Astrocyte (in vitro differentiated cells and primary cell): ENCODE measurements at places on chromosomes 7 and 10. TPM values are rescaled to one million over a fixed set of nuclear protein-coding genes. Genes with fewer than 3 reads are reported as not detected.
A peak's percentile ranks its signal among the peaks of the same experiment; 100 is the strongest.

VSTM2A gene
- total RNA-seq: 0.20 TPM in 1 of 2 replicates, not detected in the other

GPRIN2 gene
- total RNA-seq: 2.2 and 3.0 TPM in 2 replicates

DNA sequence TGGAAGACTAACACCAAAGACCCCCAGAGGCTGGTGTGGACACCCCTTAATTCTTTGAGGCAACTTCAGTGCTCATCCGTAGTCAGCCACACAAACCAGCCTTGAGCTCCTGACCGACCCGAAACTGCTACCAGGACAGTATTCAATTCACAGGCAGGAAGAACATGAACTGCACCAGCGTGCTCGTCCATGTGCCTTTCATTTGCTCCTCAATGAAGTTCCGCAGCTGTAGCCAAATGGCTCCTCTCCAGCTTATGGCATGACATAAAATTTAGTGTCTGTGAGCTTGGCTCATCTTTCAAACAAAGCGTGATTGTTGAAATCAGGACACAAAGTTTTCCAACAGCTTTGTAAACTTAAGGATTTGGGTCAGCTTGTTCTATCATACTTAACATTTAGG, 144.1 kb upstream of the FAM171A1 start:
- H3K27ac ChIP-seq: no peak overlapping the region
- H3K36me3 ChIP-seq: no peaks in the 10 kb centered on the region
- no peak for DNase-seq
- H3K4me1 ChIP-seq: no peaks in the 10 kb centered on the region

LIPM gene
- not detected in 2 replicates for total RNA-seq

DNA sequence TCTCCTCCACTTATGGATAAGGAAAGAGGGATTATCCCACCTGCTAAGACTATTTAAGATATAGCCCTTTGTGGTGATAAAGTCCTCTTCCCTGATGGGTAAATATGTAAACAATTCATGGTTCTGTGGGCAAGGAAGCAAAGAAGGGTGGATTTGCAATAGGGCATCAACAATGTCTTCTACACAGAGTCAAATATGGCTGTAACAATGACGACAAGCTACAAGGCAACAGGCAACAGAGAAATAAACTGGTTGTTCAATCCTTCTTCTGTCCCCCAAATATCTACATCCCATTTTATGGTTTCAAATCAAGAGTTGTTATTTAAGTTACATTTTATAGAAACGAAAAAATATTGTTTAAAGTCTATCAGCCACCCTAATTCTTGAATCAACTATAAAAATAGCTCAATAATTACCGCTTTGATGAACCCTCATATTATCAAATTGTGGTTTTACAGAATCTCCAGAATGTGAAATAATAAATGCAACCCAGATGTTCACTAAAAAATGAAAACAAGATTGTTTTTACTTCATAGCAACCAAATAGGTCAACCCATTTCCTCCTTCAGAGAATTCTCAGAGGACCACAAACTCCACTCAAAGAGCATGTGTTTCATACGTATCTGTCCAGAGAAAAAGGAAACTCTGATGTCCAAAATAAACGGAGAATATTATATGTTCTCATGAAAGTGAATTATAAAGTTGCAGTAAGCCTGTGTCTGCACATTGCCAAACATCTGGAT, 13.8 kb downstream of the CYTH3 start:
- no peaks in the 10 kb centered on the region for H3K27me3 ChIP-seq
- peak; percentile 85 for DNase-seq
- H3K4me1 ChIP-seq: peaks cover 41% of the 10 kb centered on the region
- H3K36me3 ChIP-seq: no peaks in the 10 kb centered on the region
- no peak overlapping the region for H3K4me3 ChIP-seq

H2BK1 gene
- not detected in 2 replicates for total RNA-seq

GRCh38 chr10:112294169-112294568, 11.0 kb downstream of the TECTB start:
- no peak for DNase-seq
- H3K4me1 ChIP-seq: no peaks in the 10 kb centered on the region
- no peak overlapping the region for H3K4me3 ChIP-seq

C1QL3 gene
- 0.62 and 1.00 TPM in 2 replicates for total RNA-seq

CTAGE4 gene
- 0.99 and 1.4 TPM in 2 replicates for total RNA-seq

DNA sequence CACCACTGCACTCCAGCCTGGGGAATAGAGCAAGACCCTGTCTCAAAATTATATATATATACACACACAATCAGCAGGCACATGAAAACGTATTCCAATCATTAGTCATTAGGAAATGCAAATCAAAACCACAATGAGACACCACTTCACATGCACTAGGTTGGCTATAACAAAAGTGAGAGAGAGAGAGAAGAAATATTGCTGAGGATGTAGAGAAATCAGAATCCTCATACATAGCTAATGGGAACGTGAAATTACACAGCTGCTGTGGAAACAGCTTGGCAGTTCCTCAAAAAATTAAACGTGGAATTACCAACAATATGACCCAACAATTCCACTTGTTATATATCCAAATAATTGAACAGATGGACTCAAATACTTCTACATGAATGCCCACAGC, 43.3 kb upstream of the CNNM1 start:
- H3K27me3 ChIP-seq: no peaks in the 10 kb centered on the region
- no peaks in the 10 kb centered on the region for H3K36me3 ChIP-seq
- H3K4me3 ChIP-seq: no peak overlapping the region
- H3K4me1 ChIP-seq: no peaks in the 10 kb centered on the region
- H3K27ac ChIP-seq: no peak overlapping the region

UTF1 gene
- total RNA-seq: 0.18 TPM in 1 of 2 replicates, not detected in the other

DNA sequence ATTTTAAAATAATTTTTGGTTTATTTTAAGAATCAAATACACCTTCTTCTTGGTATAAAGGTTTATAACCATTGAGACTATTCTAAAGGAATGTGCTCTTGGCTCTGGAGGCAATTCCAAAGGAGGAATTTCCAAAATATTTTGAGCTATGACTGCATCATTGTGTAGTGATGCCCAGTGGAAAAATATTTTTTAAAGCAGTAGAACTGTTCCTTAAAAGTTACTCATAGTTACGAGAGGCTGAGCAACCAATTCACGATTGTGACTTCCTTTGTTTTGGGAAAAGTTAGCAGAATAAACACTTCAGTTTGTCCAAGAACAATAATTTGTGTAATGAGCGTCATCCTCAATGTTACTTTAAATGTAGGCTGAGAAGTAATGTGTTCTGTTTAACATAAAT, 233.6 kb downstream of the BAMBI start:
- H3K36me3 ChIP-seq: no peaks in the 10 kb centered on the region
- no peaks in the 10 kb centered on the region for H3K27me3 ChIP-seq
- H3K4me1 ChIP-seq: peaks cover 22% of the 10 kb centered on the region
- H3K27ac ChIP-seq: peak overlapping the region; percentile 58
- no peak overlapping the region for H3K4me3 ChIP-seq
- DNase-seq: peak; percentile 80

ADAP1 gene
- total RNA-seq: 4.7 and 4.8 TPM in 2 replicates

GRCh38 chr10:110865186-110865808, 6.4 kb upstream of the PDCD4 start:
- H3K36me3 ChIP-seq: no peaks in the 10 kb centered on the region
- DNase-seq: peak; percentile 62
- no peak overlapping the region for H3K27ac ChIP-seq
- no peak overlapping the region for H3K4me3 ChIP-seq

DNA sequence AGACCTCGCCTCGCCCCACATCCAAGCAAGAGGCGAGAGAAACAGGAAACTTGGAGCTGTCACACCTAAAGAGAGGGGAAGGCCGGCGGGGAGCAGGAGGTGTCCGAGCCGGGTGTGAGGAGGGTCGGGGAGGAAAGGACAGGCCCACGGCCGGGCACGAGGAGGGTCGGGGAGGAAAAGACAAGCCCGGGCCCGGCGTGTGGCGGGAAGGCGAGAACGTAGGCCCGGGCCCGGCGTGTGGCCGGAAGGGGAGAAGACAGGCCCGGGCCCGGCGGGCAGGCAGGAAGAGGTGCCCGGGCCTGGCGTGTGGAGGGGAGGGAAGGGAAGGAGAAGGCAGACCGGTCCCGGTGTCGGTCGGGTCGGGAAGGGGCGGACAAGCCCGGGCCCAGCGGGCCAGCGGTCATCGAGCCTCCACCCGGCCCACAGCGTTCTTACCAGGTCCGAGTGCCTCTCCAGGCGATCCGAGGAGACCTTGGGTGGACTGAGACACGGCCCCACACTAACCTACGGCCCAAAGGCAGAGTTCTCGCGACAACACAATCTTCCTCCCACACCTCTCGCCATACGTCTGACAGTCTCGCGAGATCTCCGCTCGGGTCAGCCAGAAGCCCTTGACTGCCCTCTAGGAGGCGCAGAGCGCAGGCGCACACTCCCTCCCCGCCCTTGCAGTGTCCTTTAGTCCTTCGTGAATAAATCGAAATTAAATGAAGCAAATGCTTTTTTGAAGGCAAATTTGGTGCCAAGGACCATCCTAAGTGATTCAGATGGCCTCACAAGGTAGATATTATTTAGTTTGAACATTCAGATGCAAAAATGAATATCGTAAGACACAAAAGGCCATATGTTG, at the start of gene NCOA4:
Gene NCOA4 (minus strand): TSS at position 533 of the 847 bp plus-strand sequence. CDS start 13,943 bp downstream, outside the sequence.
- DNase-seq: peak; percentile 94
- peak within 1 kb of the TSS; percentile 93 for H3K27ac ChIP-seq

BHLHA15 gene
- total RNA-seq: 0.57 and 1.2 TPM in 2 replicates

DNA sequence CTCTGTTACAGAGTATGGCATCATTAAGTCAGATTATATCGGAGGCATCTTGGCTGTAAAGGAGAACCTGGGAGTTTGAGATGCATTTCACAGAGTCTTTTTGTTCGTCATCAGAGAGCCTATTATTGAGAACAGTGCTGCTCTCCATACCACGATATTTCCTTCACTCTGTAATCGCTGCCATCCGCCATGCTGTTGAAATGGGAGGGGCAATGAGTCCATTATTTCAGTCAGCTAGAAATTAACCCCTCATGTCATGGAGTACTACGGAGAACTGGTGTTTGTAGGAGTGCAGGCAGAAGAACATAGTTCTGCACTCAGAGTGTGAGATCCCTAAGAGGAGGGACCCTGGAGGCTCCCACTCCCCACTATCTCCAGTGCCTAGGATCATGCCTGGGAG, 59.2 kb downstream of the SLC16A12 start:
- peaks cover 34% of the 10 kb centered on the region for H3K4me1 ChIP-seq
- H3K36me3 ChIP-seq: no peaks in the 10 kb centered on the region
- peak overlapping the region; percentile 66 for H3K27ac ChIP-seq
- H3K4me3 ChIP-seq: no peak overlapping the region
- no peak for DNase-seq

- peaks cover 14% of the 10 kb centered on the region for H3K4me1 ChIP-seq
- H3K27me3 ChIP-seq: no peaks in the 10 kb centered on the region
- peaks cover 5% of the 10 kb centered on the region for H3K36me3 ChIP-seq
- no peak overlapping the region for H3K27ac ChIP-seq
- H3K4me3 ChIP-seq: no peak overlapping the region
- DNase-seq: no peak
Observed at GRCh38 chr10:22550732-22551131, 163.6 kb downstream of the PIP4K2A start.

DNA sequence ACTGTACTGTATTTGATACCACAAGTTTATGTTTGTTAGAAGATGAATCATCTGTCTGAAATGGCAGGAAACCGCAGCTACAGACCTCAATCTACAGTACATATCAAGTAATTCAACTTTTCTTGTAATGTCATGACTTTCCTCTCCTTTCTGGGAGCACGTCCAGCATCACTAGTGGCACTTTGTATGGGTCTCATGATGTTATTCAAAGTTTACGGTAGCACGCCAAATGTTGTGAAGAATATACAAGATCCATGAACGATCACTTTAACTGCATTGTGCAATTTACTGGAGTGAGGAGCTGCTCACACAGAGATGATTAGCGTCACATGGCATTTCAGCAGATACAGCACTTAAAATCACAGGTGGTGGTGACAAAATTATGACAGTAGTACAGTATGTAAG, 257.8 kb upstream of the GNAI1 start:
- peaks cover 15% of the 10 kb centered on the region for H3K27me3 ChIP-seq
- H3K36me3 ChIP-seq: no peaks in the 10 kb centered on the region
- no peak overlapping the region for H3K27ac ChIP-seq
- no peaks in the 10 kb centered on the region for H3K4me1 ChIP-seq
- DNase-seq: peak; percentile 88

DNA sequence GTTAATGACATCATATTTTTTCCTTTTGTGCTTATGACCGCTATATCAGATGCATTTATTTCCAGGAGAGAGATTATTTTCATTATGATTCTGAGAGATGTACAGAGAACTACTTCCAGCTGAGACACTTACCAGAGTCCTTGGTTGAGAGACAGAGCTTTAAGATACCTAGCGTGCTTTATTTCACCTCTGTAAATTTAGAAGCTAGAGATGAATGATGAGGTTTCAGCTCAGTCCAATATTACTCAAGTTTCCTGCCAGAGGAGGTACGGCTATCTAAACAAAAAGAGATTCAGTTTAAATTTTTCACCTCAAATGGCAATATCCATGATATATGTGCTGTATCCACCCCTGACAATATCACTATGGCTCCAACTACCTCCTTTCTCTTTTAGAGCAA, 182.6 kb upstream of the FAM3C start:
- no peaks in the 10 kb centered on the region for H3K36me3 ChIP-seq
- H3K27ac ChIP-seq: no peak overlapping the region
- H3K27me3 ChIP-seq: peaks cover 4% of the 10 kb centered on the region

HGF gene
- total RNA-seq: not detected in 2 replicates

TRUB1 gene
- total RNA-seq: 23.0 and 25.3 TPM in 2 replicates

STOX1 gene
- total RNA-seq: 0.12 and 0.25 TPM in 2 replicates

PTF1A gene
- not detected in 2 replicates for total RNA-seq

DNA sequence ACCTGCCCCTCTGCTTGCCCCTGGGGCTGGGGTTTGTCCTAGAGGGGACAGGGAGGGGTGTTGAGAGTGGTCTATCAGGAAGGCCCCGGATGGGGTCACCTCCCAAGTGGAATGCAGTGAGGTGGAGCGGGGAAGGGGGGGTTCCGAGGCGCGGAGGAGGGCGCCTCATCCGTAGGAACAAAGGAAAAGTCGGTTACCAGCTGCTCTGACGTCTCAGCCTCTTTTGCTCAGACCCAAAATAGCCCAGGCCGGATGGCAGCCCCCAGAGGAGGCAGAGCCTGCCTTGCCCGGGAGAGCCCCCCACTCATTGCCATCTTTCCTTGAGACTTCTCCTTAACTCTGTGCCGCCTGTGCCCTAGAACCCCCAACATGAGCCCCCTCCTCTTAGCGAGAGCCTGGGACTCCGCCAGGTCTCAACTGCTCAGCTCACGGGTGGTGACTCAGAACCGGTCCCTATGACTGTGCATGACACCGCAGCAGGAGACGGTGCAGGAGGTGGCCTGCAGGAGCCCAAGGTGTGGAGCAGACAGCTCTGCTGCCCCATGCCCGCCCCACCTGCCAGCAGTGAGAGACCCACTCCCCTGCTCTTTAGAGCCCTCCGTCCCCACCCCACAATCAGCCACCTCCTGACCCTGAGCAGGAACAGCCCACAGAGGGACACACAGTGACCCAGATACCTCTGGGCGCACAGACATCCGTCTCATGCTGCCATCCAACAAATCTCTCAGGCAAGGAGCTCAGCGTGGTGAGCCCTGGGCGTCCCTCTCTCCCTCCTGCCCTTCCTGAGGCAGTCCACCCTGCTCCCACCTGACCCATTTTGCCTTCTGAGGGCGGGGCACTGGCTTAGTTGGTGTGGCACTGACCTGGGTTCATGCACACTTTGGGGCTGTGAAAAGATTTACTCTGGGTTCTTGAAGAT, 13.1 kb downstream of the STX1A start:
- no peak overlapping the region for H3K4me3 ChIP-seq
- peaks cover 43% of the 10 kb centered on the region for H3K4me1 ChIP-seq
- peak; percentile 61 for DNase-seq

- no peak for DNase-seq
- no peaks in the 10 kb centered on the region for H3K27me3 ChIP-seq
- H3K4me3 ChIP-seq: no peak overlapping the region
- H3K27ac ChIP-seq: no peak overlapping the region
- no peaks in the 10 kb centered on the region for H3K36me3 ChIP-seq
Observed at GRCh38 chr7:11170175-11170574, 196.5 kb downstream of the PHF14 start.
